Activated CD4-positive, alpha-beta T cell treated with anti-CD3 and anti-CD28 coated beads for 1 hour (primary cell): ENCODE measurements at places on chromosomes 2 and 18.

DNA sequence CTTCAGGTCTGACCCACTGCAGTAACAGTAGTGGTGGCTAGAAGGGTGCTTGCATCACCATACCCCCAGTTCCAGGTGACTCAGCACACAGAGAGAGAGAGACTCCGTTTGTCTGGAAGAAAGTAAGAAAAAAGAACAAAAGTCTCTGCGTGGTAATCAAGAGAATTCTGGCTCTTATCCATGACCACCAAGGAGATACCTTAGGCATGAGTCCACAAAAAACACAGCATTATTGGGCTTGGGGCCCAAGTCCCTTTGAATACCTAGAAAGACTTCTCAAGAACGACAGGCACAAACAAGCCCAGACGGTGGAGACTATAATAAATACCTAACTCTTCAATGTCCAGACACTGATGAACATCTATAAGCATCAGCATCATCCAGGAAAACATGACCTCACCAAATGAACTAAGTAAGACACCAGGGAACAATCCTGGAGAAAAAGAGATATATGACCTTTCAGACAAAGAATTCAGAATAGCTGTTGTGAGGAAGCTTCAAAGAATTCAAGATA lies 21.7 kb upstream of the BAZ2B start:
- no peak for DNase-seq

GRCh38 chr2:118858485-118859156 lies 11.2 kb upstream of the EN1 start:
- no peak for DNase-seq

DNA sequence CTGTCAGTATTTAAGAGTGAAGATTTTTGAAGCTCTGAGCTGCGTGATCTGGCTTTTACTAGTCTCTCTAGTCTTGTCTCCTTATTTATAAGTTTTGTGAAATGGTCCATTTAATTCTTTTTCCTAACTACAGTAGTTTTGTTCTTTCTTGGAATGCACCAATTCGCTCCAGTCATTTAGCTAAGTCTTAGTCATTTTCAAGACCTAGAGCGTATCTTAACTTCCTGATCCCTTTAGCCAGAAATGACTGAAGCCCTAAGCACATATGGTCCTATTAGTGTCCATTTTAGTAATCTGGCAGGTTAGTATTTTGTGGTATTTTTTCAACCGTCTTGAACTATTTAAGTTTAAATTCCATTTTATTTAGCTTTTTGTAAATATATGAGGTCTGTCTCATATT lies 3.6 kb downstream of the BIRC6 start:
- no peak for DNase-seq

DNA sequence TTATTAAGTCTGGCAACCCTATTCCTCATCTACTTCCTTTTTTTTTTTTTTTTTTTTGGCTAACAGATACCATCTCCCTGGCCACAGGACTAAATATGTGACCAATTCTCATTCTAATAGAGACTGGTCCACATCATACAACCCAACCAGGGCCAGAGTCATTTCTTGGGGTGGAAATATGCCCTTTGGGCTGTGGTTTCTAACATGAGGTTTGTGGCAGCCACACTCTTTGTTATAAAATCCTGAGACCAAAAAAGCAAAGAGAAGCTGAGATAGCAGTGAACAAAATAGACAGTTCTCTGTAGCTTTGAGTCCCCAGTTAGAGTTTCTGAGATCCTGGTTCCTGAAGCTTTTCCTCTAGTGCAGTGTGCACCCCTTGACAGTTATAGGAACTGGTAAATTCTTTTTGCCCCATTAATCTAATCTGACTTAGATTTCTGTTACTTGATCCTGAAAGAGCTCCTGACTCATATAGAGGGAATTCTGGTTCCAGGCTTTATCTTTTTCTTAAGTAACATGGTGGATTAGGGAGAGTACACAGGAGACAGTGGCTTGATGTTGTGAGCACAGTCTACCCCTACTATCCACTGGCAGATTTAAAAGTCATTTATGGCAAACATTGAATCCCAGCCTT lies 86.8 kb downstream of the MAIP1 start:
- DNase-seq, result no peak

DNA sequence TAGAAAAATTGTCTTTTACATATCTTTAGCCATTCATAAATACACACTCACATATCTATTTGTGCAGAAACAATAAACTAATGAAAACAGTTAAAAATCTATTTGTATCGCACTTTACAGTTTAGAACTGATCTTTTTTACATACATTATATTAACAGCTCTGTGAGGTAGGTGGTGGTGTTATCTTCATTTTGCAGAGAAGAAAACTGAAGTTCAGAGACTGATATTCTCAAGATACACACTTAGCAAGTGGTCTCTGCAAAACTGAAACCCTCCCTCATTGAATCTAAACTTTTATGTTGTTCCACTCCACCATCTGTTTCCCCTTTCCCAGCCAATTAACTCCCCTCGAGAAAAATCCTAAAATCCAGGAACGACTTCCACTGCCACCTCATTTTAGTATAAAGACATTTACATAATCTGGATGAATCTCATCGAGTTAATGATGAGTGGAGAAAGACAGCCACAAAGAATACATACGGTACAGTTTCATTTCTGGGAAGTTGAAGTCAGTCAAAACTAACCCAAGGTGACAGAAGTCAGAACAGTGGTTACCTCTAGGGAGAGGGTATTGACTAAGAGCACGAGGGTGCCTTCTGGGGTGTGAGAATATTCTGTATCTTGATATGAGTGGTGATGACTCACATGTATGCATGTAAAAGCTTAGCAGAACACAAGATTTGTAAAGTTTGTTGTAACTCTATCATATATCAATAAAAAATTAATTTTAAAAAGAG lies 524.2 kb upstream of the TCF4 start:
- DNase-seq, result no peak

GRCh38 chr2:8659735-8660492 lies 21.9 kb upstream of the ID2 start:
- DNase-seq, result no peak

GRCh38 chr18:68449292-68449691 lies 265.6 kb downstream of the TMX3 start:
- DNase-seq, result no peak

DNA sequence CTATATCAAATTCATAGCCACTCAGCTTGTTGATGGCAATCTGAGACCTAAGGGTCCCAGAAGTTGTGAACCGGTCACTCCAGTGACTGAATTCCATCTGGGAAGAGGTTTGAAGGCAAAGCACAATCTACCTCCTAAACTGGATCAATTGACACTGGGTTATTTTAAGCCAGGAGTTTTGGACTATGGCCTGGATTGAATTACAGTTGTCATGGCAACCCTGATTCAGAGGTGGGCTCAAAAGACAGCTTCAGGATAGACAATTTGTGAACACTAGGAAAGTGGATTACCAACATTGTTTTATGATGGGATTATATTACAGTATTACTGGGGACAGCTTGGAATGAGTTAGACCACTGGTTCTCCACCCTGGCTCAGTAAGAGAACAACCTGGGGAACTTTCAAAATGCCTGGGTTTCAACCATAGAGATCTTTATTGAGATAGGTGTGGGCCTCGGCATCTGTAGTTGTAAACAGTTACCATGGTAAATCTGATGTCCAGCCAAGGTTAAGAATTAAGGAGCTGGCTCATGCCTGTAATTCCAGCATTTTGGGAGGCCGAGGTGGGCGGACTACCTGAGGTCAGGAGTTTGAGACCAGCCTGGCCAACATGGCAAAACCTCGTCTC lies 58.8 kb downstream of the MFSD6 start:
- no peak for DNase-seq

DNA sequence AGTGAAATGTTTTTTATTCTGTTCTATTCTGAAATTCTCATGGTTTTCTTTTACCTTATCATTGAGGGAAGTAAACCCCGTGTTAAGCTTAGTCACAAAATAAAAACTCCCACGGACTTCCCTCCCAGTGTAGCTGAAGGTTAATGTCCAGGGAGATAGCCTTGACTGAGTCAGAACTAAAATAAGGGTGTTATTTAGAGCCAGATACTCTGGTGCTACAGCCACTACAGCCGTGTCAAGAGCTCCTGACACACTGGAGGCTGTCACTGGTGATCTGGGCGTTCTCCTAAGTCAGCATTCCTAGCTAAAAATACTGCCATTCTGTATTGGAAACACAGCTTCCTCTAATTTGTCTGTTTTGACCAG lies 82.0 kb upstream of the RANBP2 start:
- DNase-seq, result no peak

GRCh38 chr2:229601396-229601795 lies 113.0 kb downstream of the DNER start:
- no peak for DNase-seq

DNA sequence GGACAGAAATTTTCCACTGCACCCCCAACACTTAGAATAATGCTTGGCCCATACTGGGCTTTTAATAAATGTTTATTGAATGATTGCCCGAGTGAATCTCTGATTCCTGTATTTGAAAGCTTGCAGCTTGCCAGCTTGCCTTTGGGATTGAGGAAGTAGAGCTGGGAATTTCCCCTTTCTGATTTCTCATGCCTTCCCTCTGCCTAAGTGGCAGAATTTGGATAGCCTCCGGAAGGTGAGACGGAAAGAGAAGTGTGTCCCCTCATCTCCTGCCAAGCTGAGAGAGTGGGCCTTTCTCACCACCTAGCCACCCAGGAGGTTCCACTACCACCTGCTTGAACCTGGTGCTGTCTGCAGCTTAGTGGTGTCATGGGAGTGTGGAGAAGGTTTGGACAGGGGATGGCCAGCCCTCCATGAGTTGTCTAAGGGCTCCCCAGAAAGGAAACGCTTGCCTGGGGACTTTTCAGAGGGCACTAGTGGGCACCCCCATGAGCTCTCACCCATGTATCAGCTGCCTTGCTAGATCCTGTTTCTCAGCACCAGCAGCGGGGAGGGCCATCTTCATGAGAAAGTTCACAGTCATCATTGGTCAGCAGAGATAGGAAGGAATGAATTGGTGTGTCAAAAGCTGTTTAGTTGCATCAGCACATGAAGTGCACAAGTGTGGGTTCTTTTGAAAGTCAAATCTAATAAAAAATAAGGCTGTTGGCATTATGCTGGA lies 8.6 kb upstream of the NCOA1 start:
- no peak for DNase-seq

DNA sequence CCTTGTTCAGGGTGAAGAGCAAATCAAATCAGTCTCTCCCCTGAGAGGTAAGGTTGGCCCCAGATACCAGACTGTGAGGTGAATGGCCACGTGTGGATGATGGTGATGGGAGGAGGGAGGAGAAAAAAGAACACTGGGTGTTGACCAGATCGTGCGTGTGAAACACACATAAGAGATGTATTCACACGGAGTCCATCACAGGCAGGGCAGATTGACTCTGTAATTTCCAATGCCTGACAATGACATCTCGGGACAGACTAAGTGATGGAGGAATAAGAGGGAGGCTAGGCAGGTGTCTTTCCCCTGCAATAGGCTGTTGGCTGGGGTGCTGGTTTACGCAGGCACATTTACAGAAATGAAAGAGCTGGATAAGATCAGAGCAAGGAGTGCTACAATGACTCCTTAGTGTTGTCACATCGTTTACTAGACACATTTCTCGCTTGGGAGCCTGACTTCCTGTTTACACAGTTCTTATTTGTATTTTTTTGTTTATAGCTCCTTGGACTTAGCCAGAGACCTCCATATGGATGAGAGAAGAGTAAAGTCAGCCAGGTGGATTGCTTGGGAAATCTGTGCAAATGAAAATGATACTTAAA lies 43.1 kb downstream of the CPO start:
- DNase-seq, result no peak

DNA sequence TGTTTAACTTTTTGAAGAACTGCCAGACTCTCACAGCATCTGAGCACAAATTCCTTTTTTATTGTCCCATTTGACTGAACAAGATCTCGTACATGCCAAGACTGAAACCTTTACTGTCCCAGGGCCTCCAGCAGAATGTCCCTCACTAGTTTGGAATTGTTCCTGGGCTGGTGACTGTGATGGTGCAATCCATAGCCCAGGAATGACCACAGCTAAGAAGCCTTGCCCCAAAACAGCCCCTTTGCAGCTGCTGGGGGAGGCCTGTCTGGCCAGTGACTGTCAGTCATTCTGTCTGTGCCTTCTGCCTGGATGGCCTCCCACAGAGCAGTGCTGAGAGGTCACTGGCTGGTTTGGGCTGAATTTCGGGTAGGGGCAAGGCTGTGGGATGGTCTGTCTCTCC lies 184.5 kb upstream of the MSH6 start:
- DNase-seq, result no peak

- DNase-seq, result no peak
These were observed 160.1 kb downstream of the HAUS1 start for GRCh38 chr18:46264255-46264654.

GRCh38 chr2:119428488-119429224 lies 3.0 kb upstream of the TMEM37 start:
- DNase-seq, result no peak

GRCh38 chr2:109724533-109725460 lies 69.3 kb upstream of the RGPD5 start:
- no peak for DNase-seq

GRCh38 chr2:153818242-153818641 lies 53.5 kb upstream of the GALNT13 start:
- no peak for DNase-seq

DNA sequence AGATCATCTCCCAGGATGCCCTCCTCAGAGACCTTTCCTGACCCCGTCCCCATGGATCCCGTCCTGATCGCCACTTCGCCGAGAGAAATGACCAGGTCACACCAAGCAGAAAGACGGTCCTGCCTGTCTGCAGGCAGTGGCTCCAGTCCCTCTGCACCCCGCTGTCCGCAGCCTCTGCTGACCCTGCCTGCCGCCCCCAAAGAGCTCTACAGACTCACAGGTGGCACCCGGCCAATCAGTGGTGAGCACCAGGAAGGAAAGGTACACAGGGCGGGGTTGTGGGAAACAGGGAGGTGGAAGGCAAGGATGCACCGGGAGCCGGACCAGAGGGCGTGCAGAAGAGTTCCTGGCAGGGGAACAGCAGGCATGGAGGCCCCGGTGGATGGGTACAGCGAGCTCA lies 94.8 kb downstream of the NDUFA10 start:
- DNase-seq, result no peak

DNA sequence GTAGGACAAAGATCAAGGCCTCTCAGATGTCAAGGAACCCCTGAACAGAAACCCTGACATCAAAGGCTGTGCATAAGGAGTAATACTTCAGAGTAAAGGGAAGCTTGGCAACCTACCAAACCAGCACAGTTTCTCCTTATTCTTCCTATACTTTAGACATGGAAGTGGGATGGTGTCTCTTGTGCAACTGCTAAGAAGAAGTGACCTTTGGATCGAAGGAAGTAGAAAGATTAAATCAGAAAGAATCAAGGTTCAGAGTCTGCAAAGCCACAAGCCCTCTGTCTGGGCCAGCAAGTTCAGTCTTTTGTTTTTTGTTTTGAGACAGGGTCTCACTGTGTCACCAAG lies 66.2 kb upstream of the SLC39A10 start:
- DNase-seq, result no peak

GRCh38 chr2:162297925-162298552 lies 20.4 kb downstream of the IFIH1 start:
- DNase-seq, result no peak

GRCh38 chr2:240319855-240320203 lies 115.6 kb upstream of the GPC1 start:
- DNase-seq, result no peak

DNA sequence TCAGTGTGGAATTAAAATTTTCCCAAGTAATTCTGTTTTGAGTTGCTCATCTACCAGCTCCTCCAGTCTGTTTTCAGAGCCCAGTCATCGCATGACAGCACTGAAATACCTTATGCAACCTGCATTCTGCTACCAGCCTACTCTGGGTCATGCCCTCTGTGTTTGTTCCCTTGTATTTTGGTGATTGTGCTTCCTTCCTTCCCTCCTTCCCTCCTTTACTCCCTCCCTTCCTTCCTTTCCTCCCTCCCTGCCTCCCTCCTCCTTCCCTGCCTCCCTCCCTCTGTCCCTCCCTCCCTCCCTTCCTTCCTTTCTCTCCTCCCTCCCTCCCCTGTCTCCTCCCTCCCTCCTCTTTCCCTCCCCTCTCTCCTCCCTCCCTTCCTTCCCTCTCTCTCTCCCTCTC lies 289.6 kb downstream of the CDH2 start:
- no peak for DNase-seq
